MG63 (cell line): ENCODE measurements at places on chromosomes 7 and 10. TPM values are rescaled to one million over a fixed set of nuclear protein-coding genes. Genes with fewer than 3 reads are reported as not detected.

- no peak for DNase-seq
Measured at GRCh38 chr7:27212497-27213432, 12.9 kb upstream of the HOXA13 start.

DNA sequence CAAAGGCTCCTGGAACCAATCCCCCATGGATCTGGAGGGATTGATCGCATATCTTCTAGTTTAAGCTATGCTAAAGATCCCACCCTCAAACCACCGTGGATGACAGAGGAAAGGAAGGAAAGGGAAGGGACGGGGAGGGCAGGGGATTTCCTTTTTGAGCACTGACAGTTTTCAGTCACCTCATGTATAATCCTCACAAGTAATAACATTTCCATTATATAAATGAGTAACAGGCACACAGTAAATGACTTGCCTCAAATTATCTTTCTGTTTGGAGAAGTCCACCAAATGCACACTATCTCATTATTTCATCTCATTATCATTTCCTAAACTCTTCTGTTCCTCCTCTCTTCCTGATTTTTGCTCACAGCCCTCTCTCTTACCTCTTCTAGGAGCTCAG is 127.1 kb upstream of the AOAH start:
- no peak for DNase-seq

DNA sequence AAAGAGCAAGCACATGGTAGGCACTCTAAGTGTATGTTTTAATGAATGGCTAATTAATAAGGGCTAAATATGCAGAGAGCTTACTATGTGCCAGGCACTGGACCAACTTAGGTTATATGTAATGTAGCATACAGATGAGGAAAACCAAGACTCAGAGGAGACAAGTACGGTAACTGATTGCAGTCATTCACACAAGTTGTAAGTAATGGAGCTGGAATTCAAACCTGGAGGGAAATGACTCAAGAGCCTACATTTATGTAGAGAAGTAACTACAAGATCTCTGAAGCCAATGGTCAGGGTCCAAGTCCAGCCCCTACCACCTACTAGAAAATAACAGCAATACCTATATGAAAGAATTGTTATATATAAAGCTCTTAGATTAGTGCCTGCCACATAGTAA is 97.3 kb upstream of the KCNIP2 start:
- no peak for DNase-seq

DNA sequence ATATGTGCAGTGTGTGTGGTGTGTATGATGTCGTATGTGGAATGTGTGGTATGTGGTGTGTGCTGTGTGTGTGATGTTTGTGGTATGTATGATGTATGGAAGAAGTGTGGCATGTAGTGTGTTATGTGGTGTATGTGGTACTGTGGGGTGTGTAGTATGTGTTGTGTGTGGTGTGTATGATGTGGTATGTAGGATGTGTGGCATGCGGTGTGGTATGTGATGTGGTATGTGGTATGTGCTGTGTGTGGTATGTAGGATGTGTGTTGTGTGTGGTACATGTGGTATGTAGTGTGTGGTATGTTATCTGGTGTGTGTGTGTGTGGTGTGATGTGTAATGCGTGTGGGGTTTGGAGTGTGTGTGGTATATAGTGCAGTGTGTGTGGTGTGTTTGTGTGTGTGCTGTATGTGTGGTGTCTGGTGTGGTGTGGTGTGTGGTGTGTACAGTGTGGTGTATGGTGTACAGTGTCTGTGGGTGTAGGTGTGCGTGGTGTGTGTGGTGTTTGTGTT is 129.6 kb downstream of the ATP6V0E2 start:
- DNase-seq = no peak

GRCh38 chr10:80684259-80684658 is 146.6 kb downstream of the SH2D4B start:
- DNase-seq = no peak

DNA sequence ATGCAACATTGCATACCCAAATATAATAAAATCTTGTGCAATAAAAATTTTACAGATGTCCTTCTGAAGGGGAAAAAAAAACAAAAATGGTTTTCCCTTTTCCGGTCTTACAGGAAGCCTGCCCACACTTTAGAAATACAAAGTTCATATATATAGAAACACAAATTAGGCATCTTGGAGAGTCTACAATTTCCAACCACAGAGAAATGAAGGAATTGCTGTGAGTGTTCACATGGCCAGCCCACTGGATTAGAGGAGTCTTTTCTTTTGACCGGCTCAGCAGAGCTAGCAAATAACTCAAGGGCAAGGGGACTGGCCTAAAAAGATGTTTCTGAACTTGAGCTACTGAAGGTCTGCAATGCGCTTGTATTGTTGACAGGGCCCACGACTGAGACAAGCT is 92.4 kb downstream of the GLI3 start:
- DNase-seq = no peak

- DNase-seq = peak; percentile 9
Measured at GRCh38 chr7:40586197-40586596, 451.4 kb downstream of the SUGCT start.

DNA sequence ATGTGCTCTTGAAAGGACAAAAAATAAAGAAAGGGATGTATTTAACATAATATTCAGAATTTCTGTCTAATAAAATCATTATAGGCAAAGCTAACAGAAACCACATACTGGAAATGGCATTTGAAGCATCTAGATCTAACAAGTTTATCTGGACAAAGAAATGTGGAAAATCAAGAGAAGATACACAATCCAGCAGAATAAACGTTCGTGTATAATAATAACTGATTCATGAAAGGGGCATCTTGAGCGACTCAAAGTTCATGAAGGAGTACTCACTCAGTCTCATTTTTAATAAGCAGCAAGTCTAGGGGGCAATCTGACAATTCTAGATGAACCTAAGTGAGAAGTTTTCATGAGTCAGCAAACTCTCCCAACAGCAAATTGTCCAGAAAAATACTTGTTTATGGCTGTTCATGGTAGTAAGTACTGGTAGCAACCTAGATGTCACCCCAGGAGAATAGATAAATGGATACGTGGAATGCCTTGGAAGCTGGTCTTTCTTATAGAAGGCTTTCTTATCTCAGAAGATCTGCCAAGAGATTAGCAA is 541.8 kb downstream of the INHBA start:
- DNase-seq = no peak

The RAMP3 gene
- total RNA-seq = not detected in 2 replicates

The AMZ1 gene
- total RNA-seq = 0.03 TPM in 1 of 2 replicates, not detected in the other

DNA sequence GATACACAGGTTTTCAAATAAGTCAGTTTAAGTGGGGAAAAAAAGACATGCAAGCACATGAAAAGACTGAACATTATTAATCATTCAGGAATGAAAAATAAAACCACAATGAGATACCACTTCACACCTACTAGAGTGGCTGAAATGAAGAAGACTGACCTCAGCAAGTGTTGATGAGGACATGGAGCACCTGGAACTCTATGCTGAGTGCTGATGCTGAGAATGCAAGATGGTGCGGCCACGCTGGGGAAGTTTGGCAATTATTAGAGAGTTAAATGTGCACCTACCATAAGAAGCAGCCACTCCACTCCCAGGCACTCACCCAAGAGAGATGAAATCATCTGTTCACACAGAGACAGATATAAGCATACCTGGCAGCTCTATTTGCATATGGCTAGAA is 32.9 kb upstream of the ELFN1 start:
- no peak for DNase-seq

DNA sequence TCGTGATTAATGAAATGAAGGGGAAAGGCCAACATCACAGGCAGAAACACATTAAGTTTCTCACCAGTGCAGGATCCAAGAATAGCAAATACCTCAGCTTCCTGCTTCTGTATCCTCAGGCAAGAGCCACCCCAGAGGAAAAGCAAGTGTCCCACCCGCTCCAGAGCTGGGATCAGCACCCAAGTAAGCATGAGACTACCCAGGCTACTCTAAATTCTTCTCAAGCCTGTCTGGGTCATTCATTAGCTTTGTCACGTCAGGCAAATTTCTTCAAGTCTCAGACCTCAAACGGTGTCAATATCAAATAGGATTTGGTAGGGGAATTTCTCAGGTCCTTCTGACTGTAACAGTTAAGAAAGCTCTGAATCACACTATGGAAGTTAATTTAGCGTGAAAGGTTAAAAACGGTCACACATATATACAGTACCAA is 59.0 kb downstream of the GNA12 start:
- peak; percentile 59 for DNase-seq

- no peak for DNase-seq
Measured at GRCh38 chr10:100057948-100058347, 23.7 kb downstream of the CPN1 start.

The GPR146 gene
- total RNA-seq = 1.5 TPM in 1 of 2 replicates, not detected in the other

GRCh38 chr7:143477501-143478150 is at the start of gene TAS2R41:
TSS of gene TAS2R41 (plus strand) at chr7:143477873. CDS start at chr7:143477873, 0 bp downstream.
- no peak for DNase-seq

DNA sequence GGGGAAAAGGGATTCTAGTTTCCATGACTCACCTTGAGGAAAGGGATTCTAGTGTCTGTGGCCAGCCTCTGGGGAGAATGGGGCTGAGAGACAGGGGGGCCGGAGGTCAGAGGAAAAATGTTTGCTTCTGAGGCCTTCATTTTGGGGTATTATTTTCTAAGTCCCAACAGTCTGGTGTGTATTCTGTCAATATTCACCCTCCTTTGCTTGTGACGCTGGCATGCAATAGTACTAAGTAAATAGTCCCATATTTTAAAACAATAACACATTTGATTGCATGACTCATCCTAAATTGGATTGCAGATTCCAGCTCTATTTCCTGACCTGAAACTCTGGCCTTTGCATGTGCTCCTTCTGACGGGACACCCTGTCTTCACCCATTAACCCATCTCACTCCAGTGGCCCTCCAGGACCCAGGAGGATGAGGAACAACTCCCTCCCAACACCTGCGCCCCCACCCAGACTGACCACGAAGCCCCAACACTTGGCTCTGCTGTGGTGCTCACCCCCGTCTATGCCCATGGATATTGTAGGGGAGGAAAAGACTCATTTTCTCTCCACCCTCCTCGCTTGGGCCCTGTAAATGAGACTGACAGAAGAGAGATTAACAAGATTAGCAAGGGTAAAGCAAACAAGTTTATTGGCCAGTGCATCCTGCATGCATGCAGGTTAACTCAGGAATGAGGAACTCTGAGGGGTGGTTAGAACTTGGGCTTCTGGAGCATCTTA is 495.6 kb upstream of the KLF6 start:
- DNase-seq = peak; percentile 18

DNA sequence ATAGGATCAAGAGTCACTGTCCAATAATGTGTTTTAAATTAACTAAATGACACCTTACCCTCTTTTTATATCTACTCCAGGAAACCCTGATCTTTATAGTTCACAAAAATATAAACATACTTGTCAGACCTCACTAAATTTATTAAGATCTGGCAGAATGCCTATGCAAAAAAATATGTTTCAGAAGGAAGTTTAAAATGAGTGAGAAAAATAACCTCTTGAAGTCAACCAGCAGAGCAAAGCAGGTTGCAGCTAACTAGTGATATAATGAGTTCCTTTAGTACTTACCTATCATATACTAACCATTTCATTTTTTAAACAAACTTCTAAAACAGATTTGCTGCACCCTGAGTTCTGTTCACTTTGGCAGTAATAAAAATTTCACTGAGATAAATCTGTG is 14.0 kb upstream of the HGF start:
- no peak for DNase-seq

DNA sequence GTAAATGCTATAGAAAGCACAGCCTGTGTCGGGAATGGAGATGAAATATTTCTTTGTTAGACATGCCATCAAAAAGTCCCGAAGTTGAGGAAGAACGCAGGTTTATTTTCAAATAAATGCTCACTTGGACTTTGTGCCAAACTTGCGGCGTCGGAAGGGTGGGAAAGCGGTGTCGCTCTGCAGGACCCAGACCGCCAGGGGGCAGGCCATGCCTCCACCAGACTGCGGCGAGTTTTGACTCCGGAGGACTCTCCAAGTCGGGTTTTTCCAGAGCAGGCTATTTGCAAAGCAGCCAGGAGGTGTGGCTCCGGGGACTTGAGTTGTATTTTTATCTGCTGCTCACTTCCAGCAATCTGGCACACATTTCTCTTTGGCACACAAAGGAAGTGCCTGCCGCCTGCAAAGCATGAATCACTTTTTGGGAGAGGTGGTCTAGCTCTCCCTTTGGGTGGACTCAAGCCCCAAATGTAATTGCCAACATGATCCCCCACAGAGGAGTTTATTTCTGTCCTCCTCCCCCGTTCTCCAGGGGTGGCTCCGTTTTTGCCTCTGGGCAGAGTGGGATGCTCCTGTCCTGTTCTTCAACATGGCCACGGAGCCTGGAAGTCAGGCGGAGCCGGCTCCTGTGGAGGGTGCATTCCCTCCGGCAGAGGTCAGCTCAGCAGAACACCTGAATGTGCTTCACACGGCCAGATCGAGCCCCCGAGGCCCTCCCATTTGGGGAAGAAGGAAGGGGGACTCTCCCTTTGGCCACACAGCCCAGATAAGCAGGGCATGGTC is 82.3 kb upstream of the GPR26 start:
- DNase-seq = peak; percentile 92

- DNase-seq = no peak
Measured at GRCh38 chr7:99863847-99864440, 12.9 kb downstream of the OR2AE1 start.

The GCK gene
- not detected in 2 replicates for total RNA-seq

DNA sequence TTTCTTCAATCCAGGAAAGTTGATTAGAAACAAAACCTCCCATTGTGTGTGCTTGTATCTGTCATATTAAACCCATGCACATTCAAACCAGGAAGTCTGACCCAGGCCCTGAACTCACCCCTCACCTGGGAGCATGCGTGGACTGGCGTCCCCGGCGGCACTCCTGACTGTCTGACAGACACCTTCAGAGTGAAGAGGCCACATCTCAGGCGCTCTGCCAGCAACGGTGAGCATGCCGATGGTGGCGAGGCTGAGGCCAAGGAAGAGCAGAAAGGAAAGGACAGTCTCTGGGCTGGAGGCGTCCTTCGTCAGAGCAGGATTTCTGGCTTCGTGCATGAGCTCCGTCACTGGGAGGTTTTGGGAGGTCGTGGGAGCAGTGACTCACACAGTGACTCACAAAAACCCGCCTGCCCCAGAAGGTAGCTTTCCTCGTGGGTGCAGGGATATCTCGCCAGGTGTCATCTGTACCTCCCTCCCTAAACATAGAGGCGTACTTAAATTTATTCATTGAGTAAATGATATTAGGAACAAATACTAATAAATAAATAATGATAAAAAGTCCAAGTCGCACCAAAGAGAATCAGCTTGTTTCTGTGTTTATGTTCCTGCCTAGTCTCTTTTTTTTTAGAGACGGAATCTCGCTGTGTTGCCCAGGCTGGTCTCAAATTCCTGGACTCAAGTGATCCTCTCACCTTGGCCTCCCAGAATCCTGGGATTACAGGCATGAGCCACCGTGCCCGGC is 13.5 kb downstream of the IQCE start:
- DNase-seq = no peak

GRCh38 chr7:109059089-109059488 is 489.4 kb downstream of the DNAJB9 start:
- DNase-seq = no peak

The TECPR1 gene
- 4.8 and 9.5 TPM in 2 replicates for total RNA-seq
